ENCODE measurements at places on chromosomes 12 and 14.

DNA sequence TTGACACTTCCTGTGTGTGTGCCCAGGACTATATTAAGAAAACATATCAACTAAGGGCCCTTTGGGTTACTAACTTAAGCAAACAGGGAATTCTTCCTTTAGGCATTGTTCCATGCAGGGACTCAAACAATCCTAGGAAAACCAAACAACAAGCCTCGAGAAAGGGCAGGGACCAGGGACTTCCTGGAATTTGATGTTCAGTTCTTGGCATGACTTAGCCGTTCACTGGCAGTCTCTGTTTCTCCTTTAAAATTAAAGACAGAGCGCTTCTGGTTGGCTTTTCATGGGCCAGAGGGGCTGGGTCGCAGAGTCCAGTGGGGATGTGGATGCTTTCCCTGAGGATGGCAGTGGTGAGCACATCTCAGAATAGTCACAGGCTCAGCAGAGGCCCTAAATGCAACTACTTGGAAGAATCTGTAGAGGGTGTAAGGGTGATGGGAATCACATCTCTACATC, 35.2 kb downstream of the RNFT2 start:
- DNase-seq, result no peak

DNA sequence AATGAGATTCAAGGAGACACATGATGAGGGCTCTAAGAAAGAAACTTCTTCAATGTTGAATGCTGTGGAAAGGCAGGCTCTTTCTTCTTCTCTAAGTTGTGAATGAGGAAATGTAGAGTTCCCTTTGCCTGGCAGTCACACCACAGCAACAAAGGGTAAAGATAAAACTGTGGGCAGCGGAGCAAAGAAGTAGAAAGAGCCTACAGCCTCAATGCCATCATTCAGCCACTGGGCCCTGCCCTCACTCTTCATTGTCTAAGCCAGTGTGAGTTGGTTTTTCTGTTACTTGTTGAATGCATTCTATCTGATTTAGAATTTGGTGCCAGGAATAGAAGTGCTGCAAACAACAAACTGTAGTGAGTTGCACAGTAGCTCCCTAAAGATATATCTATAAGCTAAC, 12.2 kb downstream of the SDR9C7 start:
- DNase-seq, result no peak

- DNase-seq, result no peak
These were observed 21.1 kb downstream of the BRI3BP start for GRCh38 chr12:125014526-125014925.

GRCh38 chr14:33377596-33378390, 439.1 kb downstream of the NPAS3 start:
- DNase-seq, result no peak

GRCh38 chr12:52879394-52880351, 25.2 kb downstream of the KRT8 start:
- peak; percentile 60 for DNase-seq
